ENCODE measurements at places on chromosomes 12 and 14. TPM values are rescaled to one million over a fixed set of nuclear protein-coding genes. Genes with fewer than 3 reads are reported as not detected.

PTPRR gene
- 13.2 TPM for total RNA-seq

HOTAIR gene
- total RNA-seq, result not detected

RGS6 gene
- not detected for total RNA-seq

LBHD2 gene
- total RNA-seq, result not detected

RNF41 gene
- 51.3 TPM for total RNA-seq
